ENCODE measurements at places on chromosomes 2 and 18.

GRCh38 chr2:36380624-36381481 is 25.3 kb downstream of the CRIM1 start:
- no peak for DNase-seq

- no peak for DNase-seq
Observed at GRCh38 chr18:7598167-7599047, 31.3 kb downstream of the PTPRM start.

GRCh38 chr18:63801343-63801742 is 26.1 kb downstream of the SERPINB7 start:
- no peak for DNase-seq

- peak; percentile 43 for DNase-seq
Observed at GRCh38 chr18:62576845-62577512, 54.2 kb downstream of the ZCCHC2 start.

- peak; percentile 91 for DNase-seq
Observed at GRCh38 chr2:98487806-98488189, 43.1 kb downstream of the INPP4A start.

DNA sequence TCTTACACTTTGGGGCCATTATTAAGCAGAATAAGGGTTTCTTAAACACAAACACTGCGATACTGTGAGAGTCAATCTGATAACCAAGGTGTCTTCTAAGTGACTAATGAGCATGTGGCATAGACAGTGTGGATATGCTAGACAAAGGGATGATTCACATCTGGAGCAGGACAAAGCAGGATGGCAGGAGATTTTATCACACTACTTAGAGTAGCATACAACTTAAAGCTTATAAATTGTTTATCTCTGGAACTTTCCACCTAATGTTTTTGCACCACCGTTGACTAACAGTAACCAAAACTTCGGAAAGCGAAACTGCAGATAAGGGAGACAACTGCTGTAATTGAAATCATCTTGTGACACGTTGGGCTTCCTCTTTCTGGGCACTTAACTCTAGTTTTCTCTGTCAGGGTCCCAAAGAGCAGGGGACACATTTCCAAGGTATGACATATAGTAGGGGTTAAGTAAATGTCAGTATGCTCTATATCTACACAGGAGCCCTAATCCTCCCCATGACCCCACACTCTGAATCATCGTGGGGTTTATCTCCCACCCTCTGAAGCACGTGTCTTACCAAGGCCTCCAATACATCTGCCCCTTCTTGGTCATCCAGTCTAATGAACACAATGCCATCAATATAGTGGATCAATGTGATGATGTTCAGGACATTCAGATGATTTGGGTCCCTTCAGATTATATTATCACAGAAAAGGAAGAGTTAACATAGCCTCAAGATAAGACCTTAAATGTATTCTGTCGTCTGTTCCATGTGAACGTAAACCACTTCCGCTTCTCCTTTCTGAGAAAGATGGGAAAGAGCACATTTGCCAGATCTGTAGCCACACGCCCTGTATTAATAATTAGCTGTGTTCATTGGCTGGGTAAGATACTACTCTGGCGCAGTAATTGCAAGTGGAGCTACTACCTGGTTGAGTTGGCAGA is 78.7 kb downstream of the FTCDNL1 start:
- DNase-seq: no peak

GRCh38 chr2:96119389-96119751 is 3.0 kb upstream of the ADRA2B start:
- DNase-seq: no peak

GRCh38 chr2:182057002-182057401 is 71.3 kb downstream of the PPP1R1C start:
- no peak for DNase-seq

GRCh38 chr2:85266146-85267041 is 61.4 kb downstream of the TGOLN2 start:
- peak; percentile 18 for DNase-seq

DNA sequence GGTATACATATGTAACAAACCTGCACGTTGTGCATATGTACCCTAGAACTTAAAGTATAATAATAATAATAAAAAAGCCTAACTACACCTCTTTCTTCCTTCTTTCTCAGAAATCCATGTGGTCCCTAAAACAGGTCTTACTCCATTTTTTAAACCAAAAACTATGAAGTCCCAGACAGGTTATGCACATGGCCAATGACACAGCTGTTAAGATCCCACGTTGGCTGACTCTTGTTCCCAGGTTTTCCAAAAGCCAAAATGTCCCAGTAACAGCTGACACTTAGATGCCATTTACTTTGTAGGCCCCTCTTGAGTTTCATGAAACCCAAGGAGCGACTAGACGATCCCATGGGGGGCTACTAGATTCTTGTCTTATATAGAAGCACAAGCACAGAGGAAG is 97.0 kb downstream of the KCNF1 start:
- DNase-seq: no peak

DNA sequence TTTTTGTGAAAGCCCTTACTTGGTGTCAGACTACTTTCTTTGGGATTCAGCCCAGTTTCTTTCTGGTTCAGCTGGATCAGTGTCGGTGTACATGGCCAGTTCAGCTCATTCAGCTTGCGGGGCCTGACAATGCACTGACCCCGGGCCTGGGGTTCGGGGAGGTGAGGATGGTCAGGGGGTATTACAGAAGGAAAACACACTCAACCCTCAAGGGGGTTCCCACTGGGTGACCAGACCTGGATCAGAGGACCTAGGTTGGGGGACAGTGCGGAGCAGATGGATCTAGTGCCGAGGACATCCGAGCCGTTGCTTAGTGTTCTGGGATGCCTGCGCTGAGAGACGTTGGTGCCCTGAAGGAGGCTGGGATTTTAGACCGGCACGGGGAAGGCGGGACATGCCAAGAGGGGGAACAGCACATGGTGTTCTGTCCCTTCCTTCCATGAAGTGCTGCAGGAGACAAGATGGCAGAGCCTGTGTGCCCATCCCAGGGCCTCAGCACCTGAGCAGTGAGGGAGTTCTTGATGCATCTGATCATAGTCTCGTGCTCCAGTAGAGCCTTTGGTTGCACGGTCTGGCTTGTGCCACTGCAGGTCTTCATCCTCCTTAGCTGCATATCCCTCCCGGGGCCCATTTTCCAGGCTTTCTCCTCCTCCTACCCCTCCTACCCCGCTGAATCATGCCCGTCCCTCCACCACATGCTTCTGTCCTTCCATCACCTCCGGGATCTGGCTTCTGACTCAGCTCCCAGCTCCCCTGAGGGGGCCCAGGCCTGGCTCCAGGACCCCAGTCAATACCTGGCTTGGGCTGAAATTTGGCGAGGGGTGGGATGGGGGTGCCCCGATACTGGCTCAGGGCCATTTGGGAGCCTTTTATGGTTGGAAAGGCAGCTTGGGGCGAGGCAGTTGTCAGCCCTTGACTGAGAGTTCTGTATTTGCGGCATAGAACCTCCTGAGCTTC is 18.0 kb downstream of the SPEG start:
- DNase-seq: no peak

- no peak for DNase-seq
Observed at GRCh38 chr2:70305531-70305930, 3.7 kb upstream of the FAM136A start.

- no peak for DNase-seq
Observed at GRCh38 chr2:67950919-67951318, 111.9 kb downstream of the C1D start.

GRCh38 chr18:70373042-70373519 is 84.2 kb downstream of the SOCS6 start:
- DNase-seq: no peak

GRCh38 chr18:73752965-73753364 is 394.7 kb downstream of the FBXO15 start:
- DNase-seq: no peak

DNA sequence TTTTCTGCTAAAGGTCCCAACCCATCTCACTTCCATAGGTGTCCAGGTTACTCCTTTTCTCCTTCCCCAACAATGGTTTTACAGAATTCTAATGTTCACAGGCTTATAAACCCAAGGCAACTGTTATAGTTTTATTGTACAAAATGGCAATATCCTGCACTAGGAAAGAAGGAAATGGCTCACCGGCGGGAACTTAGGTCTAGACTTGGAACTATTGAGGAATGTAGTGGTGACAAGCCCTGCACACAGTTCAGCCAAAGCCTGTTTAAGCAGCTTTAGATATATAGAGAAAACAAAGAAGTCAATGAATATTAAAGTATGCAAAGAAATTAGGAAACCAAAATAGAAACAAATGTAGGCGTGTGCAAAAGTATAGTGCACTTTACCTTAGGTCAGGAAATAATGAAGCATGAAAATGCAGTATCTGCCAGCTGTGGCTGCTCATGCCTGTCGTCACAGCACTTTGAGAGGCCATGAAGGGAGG is 22.7 kb upstream of the KCNG3 start:
- DNase-seq: no peak
